Colonic mucosa (tissue), 4 donors: ENCODE measurements at places on chromosomes 12 and 14.

DNA sequence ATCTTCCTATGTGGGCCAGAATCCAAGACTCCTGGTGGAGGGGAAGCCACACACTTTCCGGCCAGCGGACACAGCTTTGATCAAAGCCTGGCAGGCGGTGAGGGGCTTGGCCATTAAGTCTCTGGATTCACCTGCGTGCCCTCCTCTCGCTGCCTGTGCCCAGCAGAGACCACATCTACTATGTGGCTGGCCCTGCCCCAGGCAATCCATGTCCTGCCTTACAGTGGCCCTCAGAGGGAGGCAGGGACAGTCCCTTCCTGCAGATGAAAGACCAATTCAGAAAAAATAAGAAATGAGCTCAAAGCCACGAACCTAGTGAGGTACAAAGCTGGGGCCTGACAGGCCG lies 82.7 kb upstream of the GPR68 start:
- no peaks in the 10 kb centered on the region for H3K36me3 ChIP-seq
- H3K27ac ChIP-seq: no peak overlapping the region
- no peak overlapping the region for H3K4me3 ChIP-seq
- DNase-seq: no peak
- H3K27me3 ChIP-seq: no peaks in the 10 kb centered on the region

GRCh38 chr14:53938136-53938837 lies 18.3 kb downstream of the BMP4 start:
- no peak overlapping the region for H3K27ac ChIP-seq
- H3K27me3 ChIP-seq: no peaks in the 10 kb centered on the region
- no peaks in the 10 kb centered on the region for H3K4me1 ChIP-seq
- H3K36me3 ChIP-seq: no peaks in the 10 kb centered on the region

- no peak overlapping the region for H3K27ac ChIP-seq
- DNase-seq: no peak
- H3K27me3 ChIP-seq: no peaks in the 10 kb centered on the region
- H3K4me3 ChIP-seq: no peak overlapping the region
- H3K4me1 ChIP-seq: no peaks in the 10 kb centered on the region
These were observed 294.2 kb downstream of the MED13L start for GRCh38 chr12:115983226-115983798.

- no peaks in the 10 kb centered on the region for H3K36me3 ChIP-seq
- no peak overlapping the region for H3K4me3 ChIP-seq
- H3K27me3 ChIP-seq: no peaks in the 10 kb centered on the region
- no peaks in the 10 kb centered on the region for H3K4me1 ChIP-seq
These were observed 14.1 kb downstream of the KRAS start for GRCh38 chr12:25236626-25237025.

GRCh38 chr14:100548939-100549338 lies 38.3 kb downstream of the BEGAIN start:
- no peak overlapping the region for H3K4me3 ChIP-seq
- H3K27ac ChIP-seq: no peak overlapping the region
- no peak for DNase-seq
- no peaks in the 10 kb centered on the region for H3K27me3 ChIP-seq
